ENCODE measurements at places on chromosomes 7 and 10.

DNA sequence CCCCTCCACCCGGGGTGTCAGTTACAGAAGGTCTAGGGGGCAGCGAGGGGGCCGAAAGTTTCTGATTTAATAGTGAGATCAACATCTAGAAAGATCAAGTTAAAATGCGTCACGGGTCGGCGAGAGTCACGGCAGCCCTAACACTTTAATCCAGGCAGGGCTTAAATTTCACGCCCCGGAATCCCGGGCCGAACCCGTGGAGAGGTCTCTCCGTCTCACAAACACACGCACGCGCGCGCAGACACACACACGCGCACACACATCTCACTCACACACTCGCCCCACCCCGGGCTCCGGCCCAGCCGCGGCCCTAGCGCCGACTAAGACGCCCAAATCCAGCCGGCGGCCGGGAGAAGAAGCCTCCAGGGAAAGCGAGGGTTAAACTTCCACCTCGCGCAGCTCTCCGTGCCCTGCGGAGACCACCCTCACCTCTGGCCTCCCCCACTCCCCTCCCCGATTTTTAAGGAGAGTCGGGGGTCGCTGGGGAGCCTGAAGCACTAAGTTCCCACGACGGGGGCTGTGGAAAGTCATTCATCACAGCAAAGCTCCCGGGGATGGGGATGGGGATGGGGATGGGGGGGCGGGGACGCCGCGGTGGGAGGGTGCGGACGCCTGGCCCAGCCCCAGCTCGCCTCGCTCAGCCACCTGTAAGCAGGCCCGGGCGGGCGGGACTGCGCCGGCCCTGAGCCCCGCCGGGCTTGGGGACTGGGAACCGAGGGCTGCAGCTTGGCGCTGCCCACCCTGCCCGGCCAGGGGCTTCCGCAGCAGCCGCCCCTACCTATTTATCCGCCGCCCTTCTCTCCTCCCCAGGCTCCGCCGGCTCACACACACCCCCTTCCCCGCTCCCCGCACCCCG is 1.6 kb downstream of the PDGFA start:
- DNase-seq, result no peak

GRCh38 chr10:93379731-93380575 is 102.2 kb downstream of the MYOF start:
- DNase-seq, result no peak

DNA sequence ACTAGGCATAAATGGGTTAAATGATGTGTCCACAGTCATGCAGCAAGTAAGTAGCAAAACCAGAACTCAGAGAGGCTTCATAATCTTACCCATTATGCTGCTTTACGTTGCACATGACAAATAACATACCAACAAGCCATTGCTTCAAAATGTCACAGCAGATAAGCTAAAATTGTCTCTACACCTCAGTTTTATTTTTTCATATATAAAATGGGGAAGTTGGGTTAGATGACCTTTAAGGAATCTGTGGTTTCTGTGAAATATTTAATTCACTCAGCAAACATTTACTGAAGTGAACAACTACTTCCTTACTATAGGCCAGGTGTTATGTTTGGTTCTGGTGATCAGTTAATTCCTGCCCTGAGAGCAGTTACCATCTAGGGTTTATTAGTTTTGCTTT is 2.2 kb upstream of the ASCC1 start:
- no peak for DNase-seq

DNA sequence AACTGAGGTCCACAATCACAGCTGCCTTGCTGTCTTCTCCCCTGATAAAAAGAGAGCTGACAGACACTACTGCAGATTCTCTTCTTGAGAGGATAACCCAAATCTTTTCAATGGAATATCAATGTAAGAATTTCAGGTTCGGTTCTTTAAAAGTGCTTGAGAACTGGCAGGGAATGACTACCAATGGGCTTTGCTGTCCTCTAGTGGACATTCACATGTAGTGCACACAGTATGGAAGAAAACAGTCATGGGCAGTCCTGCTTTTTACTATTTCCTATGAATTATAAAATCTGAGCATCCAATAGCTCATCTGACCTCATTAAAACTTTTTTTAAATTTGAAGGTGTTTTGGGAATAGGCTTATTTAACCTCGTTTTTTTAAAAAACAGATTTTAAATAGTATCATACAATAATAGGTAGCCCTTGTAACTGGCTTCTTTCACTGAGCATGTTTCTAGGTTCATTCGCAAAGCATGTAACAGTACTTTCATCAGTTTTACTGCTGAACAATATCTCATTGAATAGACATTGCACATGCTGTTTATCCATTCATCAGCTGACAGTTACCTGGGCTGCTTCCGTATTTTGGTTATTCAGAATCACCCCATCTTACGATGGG is 18.3 kb downstream of the FZD9 start:
- DNase-seq, result peak; percentile 12

GRCh38 chr10:72890086-72890485 is 3.5 kb upstream of the OIT3 start:
- DNase-seq, result peak; percentile 9

- no peak for DNase-seq
Observed at GRCh38 chr7:91357901-91358300, 93.7 kb downstream of the FZD1 start.

GRCh38 chr10:105068497-105068896 is 427.4 kb downstream of the SORCS3 start:
- DNase-seq, result no peak

- DNase-seq, result no peak
Observed at GRCh38 chr7:105985672-105986215, 22.7 kb downstream of the CDHR3 start.

DNA sequence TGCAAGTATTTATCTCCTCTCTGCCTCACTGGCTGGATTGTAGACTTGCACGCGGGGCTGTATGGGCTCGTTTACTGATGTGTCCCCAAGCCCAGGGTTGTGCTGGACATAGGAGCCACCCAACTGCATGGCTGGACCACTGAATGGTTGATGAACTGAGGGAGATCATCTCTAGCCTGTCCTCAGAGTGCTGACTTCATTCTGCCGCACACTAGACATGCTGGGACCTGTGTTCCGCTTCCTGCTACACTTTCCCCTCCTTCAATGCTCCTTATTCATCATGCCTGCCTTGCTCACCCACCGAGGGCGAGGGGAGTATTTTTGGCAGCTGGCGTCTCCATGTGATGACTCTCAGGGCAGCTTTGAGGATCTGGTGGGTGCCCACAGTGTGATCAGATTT is 440.2 kb downstream of the GLRX3 start:
- no peak for DNase-seq

DNA sequence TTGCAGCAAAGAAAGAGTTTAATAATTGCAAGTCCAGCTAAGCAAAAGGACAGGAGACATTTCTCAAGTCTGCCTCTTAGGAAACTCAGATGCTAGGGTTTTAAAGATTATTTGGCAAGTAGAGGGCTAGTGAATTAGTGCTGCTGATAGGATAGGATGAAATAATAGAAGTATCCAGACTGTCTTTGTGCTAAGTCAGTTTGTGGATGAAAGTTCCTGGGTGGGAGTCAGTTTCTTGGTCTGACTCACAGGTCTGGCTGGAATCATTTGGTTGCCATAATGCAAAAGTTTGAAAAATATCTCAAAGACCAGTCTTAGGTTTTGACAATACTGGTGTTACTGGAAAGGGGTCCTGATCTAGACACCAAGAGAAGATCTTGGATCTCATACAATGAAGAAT is 42.6 kb upstream of the INHBA start:
- no peak for DNase-seq

DNA sequence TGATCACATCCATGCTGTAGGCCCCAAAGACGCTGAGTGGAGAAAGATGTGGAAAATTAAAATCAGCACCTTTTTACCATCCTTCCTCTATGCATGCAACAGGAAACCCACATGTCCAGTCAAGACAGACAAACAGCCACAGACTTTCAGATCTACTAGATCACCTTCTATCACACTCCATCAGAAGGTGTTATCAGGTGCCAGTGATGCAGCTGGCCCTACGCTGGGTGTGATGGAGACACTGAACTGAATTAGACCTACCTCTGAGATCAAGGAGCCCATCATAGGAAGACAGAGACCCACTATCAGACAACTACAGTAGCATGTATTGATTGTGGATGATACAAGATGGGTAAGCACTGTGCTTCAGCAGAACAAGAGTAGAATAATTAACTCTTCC is 15.5 kb downstream of the CYP3A4 start:
- no peak for DNase-seq

- DNase-seq, result no peak
Observed at GRCh38 chr7:22356701-22357310, at the start of gene RAPGEF5. Gene RAPGEF5 (minus strand): TSS chr7:22357154. CDS start chr7:22357060, 94 bp downstream.

DNA sequence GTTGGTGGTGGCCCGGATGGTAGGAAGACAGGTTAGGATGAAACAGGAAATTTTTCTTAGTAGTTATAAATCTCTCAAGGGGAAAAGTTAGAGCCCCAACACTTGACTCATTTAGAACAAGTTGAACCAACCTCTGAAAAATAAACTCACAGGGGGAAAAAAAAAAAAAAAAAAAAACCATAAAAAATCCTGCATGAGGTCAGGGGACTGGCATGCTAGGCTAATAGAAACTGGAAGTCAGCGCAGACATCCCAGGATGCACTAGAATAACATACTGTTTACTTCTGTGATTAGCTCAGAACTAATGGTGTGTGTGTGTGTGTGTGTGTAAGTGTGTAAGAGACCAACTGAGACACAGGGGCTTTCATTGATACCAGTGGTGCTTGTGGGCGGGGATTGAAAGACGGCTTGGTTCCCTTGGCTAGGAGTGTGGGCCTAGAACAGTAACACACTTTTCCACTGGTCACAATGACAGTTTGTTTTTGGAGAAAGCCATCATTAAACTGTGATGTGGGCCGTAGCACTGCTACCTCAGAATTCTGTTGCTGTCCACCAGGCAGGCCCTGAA is 491.6 kb upstream of the GALNT17 start:
- DNase-seq, result no peak

GRCh38 chr10:24951201-24952142 is 934 bp downstream of the PRTFDC1 start:
- no peak for DNase-seq

DNA sequence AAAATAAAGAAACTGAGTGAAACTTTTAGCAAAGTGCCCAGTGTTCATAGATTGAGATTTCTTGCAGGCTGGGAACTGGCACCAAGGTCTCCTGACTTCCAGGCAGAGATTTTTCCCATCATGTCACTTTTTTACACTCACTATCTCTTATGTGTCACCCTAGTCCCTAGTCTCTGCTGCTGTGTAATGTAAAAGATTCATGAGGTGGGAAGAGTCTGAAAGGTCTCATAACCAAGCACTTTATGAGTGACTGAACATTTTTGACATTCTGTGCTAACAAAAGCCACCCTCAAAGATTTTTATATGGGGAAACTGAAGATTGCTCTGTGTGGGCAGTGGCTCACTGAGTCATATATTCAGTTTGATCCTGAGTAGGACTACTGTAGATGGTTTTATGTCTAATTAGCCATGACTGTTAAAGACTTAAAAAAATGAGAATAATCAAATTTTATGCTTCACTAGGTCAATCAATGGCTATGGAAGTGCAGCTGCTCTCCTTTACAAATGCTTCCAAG is 900.3 kb upstream of the SORCS1 start:
- no peak for DNase-seq

GRCh38 chr7:102094316-102094650 is 192.4 kb upstream of the SH2B2 start:
- no peak for DNase-seq

GRCh38 chr7:158758586-158759244 is 54.1 kb upstream of the NCAPG2 start:
- DNase-seq, result no peak

GRCh38 chr7:128831994-128832879 is 2.0 kb downstream of the FLNC start:
- no peak for DNase-seq

DNA sequence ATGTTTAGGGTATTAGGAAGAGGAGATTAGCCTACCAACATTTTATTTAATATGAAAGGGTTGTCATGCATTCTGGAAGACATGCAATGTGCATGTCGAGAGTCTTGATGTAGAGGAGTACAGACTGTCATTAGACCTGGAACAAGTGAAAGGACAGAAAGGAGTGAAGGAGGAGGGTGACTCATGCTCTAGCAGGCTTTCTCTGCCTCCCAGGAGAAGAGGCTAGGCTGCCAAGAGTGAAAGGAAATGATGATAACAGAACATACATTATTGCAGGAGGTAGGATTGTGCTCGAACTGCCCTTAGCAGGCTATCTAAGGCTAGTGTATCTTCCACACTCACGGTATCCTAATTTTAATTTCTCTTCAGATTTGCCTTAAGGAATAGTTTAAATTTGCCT is 228.8 kb downstream of the EXOC4 start:
- DNase-seq, result no peak

- DNase-seq, result no peak
Observed at GRCh38 chr7:14368285-14368684, 378.8 kb upstream of the ETV1 start.

Data from T-helper 2 cell (primary cell).